H1 (cell line): ENCODE measurements at places on chromosomes 12 and 14. TPM values are rescaled to one million over a fixed set of nuclear protein-coding genes. Genes with fewer than 3 reads are reported as not detected.
A peak's percentile ranks its signal among the peaks of the same experiment; 100 is the strongest.

Gene MGP
- not detected in 2 replicates for total RNA-seq

Gene AMHR2
- total RNA-seq: 0.34 and 0.35 TPM in 2 replicates

Gene C12orf54
- total RNA-seq: not detected in 2 replicates

Gene VDR
- 0.34 and 0.65 TPM in 2 replicates for total RNA-seq

Gene POTEG
- not detected in 2 replicates for total RNA-seq

Gene ARHGAP9
- 2.3 and 3.2 TPM in 2 replicates for total RNA-seq

Gene CCDC197
- not detected in 2 replicates for total RNA-seq

Gene VRTN
- 148 and 154 TPM in 2 replicates for total RNA-seq

Gene PPP2R5C
- 95.9 and 102 TPM in 2 replicates for total RNA-seq

Gene ALDH2
- 40.4 and 43.8 TPM in 2 replicates for total RNA-seq

Gene SLC38A4
- 15.4 and 15.5 TPM in 2 replicates for total RNA-seq

Gene SERPINA1
- not detected in 2 replicates for total RNA-seq

Gene FLVCR2
- total RNA-seq: 7.1 and 12.9 TPM in 2 replicates

DNA sequence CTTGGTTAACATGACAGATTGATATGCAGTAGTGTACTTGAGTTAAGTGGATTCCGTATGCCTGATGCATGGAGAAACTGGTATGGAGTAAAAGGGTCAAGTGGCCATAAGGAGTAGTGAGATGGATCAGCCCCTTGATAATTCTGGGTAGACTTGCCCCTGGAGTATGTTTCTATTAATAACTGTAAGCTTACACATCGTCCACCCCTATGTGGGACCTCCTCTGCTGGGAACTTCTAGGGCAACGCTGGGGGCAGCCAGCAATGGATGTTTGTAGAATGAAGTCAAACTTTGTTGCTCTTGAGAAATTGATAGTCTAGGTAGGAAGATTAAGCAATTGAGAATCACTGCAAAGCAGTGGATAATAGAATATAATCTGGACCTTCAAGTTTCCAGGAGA is 3.5 kb downstream of the C12orf75 start:
- no peak for DNase-seq

- DNase-seq: no peak
These were observed 72.9 kb upstream of the LTA4H start for GRCh38 chr12:96108321-96108720.

DNA sequence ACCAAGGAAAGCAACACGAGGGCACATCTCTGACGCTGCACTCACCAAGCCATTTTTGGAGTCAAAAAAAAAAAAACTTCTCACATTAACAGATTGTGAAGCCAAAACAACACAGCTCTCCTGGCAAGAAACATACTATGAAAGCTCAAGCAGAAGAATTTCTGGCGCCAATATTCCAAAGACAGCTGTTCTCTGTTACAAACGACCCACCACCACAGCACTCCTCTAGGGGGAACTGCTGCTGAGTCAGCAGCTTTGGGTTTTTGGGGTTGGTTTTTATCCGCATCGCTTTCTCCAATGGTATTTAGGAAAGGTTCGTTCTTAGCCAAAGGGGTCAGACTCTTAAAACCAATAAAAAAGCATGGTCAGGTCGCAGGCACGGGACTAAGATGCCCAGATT is 379.4 kb downstream of the RPS29 start:
- DNase-seq: no peak

GRCh38 chr14:69299286-69300035 is 39.5 kb downstream of the GALNT16 start:
- DNase-seq: no peak

DNA sequence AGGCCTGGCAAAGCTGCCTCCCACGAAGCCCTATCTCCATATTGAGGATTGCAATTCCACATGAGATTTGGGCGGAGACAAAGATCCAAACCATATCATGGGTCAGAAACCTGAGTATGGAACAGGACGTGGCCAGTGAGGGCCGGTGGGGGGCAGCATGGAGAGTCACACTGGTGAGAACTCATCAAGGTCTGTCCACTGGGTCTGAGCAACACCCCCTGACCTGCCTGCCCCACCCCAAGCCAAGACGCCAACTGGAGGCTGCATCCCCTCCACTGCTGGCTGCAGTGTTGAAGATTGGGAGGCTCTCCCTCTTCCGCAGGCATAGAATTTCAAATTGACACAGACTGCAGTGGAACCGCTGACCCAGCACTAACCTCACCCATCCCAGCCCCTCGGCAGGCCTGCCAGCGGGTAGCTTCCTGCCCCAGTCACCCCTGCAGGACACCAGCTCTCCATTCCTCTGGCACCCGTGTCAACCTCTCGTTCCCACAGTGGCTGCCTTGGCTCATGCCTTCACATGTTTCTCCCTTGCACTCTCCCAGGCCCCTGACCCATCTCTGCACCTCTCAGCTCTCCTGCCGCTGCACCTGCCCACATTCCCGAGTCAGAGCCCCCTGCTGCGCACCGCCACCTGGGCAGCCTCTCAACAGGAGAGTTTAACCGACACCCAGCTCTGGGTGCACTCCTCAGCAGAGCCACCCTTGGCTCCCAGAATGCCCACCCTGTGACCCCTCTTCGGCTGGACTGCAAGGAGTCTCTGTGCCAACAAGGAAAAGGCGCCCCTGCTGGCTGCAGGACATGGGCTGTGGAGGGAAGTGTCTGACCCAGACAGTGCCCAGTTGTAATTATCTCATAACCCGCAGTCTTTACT is 45.2 kb upstream of the PPP2R5C start:
- DNase-seq: no peak

DNA sequence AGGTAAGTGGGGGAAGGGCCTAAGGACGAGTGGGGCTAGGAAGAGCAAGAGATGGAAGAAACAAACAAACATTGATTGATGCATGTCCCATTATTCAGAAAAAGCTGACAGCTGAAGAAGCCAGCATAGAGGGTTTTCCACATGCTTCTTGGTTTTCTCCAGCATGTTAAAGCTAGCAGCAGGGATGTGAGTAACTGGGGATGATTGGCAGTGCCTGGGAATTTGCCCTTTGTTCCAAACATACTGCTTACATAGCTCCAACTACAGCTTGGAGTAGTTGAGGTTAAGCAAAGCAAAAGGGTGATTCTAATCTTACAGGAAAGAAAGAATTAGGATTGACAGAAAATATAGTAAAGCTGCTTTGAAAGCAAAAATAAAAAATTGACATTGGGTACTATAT is 68.0 kb upstream of the IFNG-AS1 start:
- DNase-seq: no peak

DNA sequence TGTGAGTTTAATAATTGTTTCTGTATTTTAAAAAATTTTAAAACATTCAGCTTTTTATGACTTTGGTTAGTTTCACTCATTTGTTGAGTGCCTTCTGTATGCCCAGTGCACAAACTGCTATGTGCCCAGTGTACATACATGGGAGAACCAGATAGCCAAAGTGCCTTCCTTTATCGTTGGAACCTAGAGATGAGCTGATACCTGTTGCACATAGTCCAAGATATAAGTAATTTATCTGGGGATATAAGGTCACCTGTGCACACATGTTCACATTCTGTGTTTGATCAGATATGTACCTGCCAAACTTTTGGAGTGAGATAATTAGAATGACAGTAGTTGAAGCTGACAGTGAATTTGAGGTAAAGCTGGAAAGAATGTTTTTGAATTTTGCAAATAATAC is 37.9 kb downstream of the RAB21 start:
- no peak for DNase-seq

DNA sequence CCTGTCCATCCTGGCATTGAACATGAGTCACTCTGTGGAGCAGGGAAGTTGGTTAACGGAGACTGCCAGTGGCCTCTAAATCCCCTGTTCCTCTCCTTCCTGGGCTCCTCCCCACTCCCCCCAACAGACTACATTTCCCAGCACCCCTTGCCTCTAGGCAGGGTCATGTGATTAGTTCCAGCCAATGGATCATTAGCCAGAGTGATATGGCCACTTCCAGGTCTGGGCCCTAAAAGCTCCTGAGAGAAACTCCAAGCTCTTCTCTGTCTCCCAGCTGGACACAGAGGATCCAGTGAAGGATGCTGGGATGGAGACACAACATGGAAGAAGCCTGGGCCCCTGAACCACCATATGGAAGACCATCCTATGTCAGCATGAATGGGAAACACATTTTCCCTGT is 54.4 kb upstream of the RFLNA start:
- DNase-seq: no peak

DNA sequence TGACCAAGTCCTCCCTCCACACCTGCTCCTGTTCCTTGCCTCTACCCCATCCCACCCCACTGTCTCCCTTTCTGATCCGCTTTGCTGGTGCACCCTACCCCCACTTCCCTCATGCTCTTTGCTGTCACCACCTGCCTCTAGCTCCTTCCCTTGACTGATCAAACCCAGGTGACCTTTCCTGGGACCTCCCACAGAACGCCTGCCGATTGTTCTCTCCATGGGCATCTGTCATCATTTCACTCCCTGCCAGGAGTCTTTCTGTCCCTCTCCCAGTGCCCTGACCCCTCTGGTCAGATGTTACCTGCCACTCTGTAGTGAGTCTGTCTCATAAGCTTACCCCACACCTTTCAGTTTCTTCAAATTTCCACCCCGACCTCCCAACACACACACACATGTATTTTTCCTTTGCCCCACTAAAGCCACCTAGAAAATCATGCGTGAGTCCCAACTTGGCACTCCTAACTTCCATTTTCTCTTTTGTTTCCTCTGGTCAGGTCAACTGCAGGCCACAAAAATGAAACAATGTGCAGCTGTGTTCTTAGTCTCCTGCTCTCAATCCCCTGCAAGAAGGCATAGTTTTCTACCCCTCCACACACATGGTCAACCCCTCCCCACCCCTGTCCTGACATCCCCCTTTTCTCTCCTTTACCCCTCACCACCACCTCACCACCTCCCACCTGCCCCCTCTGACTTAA is 229.8 kb downstream of the DPF3 start:
- no peak for DNase-seq

DNA sequence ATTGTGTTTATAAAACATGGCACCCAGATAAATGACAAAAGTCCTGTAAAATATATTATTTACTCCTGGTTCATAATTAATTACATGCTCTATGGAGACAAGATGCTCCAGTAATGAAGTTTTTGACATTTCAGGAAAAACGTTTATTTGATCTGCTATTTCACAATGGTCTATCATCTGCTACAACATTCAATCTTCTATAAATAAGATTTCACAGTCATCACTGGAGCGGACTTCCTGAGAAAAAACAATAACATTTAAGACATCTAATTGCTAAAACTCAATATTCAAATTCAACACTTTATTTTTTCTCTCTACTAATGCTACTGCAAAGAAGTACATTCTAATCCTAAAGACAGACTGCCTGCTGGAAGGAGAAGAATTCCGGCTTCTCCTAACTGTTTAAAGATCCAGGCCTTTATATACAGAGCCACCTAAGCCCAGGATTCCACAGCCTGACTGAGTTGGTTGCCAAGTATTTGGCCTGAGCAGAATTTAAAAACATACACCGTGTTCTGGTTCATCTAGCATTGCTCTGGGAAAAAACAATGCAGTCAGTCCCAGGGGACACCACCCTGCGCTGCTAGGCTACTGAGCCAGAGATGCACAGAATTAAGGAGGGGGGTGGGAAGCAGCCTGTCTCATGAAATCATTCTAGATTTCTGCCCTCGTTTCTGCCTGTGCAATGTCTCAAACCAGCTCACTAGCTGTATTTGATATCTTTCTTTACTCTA is 58.0 kb downstream of the TMTC1 start:
- DNase-seq: no peak

GRCh38 chr12:88036353-88036965 is 7.3 kb upstream of the C12orf50 start:
- no peak for DNase-seq

GRCh38 chr12:131352296-131352900 is 358.5 kb upstream of the SFSWAP start:
- DNase-seq: no peak

GRCh38 chr12:23006413-23006812 is 381.4 kb downstream of the ETNK1 start:
- no peak for DNase-seq

DNA sequence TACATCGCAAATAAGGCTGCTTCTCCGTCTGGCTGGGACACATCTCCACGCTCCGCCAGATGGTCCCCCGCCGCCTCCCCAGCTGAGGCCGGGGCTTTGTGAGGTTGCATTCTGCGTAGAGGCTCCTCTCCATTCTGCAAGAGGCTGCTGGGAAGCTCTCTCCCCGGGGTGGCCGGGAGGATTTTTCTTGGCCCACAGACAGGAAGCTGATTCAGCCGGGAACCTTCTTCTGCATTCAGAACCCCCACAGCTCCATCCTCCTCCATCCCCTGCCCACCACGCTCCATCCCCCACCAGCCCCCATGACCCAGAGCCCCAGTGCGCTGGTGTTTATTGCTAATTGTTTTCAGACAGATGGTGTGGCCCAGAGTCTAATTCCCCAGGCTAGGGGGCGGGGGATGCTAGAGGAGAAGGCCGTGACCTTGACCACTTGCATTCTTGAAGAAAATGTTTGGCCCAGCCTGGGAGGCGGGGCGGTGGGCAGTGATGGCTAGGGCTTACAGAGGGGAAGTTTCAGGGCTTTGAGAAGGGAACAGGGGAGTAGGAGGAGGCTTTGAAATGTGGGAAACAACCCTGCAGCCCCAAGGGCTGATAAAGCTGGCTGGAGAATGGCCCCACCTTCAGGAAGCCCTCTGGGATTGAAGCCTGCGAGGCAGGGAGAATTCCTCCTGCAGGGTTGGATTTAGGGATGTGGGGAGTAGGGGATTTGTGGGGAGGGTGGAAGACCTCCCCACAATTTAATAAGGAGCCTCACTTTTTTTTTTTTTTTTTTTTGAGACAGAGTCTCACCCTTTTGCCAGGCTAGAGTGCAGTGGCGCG is 88.5 kb upstream of the NCOR2 start:
- DNase-seq: peak; percentile 72

DNA sequence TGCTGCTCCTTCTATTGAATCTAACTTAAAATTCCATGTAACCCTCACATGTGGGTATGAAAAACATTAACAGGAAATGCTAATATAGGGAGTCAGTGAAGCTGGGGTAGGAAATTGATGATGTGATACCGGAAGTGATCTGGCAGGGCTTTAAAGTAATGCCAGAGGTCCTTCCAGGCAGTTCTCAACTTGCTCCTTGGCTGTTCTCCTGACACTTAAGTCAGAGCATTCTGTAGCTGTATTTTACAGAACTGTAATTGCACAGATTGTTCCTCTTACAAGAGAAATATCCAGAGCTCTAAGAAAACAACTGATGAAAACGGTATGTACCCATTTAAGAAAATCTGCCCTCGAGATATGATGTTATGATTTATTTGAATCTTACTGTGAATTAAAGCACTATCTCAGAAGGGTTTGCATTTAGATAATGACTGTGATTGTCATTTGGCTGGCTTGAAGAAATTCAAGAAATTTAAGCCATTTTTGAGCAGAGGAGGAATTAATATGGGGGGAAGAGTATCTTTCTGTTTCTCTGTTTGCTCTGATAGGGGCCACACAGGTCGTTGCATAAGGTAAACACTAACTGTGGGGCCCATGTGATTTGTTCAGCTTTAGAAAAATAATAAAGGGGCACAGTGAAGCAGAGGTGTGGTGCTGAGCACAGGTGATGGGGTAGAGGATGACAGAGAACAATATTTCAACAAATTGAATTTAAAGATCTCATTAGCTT is 88.4 kb downstream of the BBS10 start:
- no peak for DNase-seq

DNA sequence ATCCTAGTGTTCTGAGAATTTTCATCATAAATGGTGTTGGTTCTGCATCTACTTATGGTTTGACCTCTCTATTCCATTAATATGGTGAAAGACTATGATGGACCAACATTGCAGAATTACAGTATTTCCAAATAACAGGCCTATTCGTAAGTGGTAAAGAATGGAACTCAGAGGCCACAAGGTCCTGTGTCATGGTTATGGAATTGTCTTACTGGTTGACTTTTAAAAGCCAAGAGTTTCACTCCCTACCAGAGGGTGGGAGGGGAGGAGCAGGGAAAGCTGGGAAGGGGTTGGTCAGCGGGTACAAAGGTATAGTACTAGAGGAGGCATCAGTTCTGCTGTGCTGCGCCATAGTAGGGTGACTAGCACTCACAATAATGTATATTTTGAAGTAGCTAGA is 153.4 kb downstream of the TMEM132D start:
- DNase-seq: no peak
